ENCODE measurements at places on chromosomes 16 and 17.

DNA sequence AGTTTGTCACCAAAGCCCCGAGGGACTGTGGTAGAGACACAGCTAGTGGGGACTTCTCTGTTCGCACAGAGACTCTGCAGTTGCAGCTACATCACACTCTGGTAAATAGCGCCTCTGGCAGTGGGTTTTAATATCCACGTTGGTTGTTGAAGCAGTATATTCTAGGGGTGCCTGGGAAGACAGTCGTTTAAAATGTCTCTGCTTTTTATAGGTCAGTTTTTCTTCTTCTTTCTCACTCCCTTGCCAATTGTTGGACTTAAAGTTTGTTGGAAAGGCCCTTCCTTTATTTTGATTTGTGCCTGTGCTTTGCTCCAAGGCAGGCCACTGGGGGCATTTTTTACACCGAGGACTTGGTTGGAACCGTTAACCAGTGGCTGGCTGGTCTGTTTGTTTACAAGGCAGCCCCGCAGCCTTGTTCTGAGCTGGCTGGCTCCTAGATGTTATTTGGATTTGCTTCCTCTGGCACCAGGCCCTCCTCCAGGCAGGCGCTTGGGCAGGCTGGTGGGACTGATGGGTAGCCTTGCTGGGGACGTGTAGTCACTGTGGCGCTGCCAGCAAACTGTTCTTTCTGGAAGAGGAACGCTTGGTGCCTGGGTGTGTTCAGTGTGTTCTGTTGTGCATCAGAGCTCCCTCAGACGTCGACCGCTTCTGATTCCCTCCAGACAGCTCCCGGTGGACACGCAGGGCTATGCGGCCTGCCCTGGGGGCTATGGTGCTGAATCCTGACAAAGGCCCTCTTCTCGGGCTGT lies 218.2 kb upstream of the CHMP6 start:
- DNase-seq: no peak

DNA sequence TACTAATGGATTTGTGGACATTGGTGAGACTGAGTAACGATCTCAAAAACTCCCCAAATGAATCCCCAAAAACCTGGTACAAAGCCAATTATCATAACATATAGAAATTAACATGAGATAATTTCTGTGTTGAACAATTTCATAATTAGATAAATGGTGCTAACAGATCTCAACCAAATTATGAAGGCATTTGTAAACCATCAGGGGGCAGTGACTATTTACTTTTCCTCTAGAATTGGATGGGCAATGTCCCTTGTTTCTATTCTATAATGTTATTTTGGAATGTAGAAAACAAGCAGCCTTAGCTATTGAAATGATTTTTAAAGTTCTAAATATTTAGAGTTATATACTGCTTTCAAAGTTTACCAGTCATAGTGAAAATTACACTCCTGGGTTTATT lies 57.8 kb downstream of the MYH10 start:
- DNase-seq: no peak

DNA sequence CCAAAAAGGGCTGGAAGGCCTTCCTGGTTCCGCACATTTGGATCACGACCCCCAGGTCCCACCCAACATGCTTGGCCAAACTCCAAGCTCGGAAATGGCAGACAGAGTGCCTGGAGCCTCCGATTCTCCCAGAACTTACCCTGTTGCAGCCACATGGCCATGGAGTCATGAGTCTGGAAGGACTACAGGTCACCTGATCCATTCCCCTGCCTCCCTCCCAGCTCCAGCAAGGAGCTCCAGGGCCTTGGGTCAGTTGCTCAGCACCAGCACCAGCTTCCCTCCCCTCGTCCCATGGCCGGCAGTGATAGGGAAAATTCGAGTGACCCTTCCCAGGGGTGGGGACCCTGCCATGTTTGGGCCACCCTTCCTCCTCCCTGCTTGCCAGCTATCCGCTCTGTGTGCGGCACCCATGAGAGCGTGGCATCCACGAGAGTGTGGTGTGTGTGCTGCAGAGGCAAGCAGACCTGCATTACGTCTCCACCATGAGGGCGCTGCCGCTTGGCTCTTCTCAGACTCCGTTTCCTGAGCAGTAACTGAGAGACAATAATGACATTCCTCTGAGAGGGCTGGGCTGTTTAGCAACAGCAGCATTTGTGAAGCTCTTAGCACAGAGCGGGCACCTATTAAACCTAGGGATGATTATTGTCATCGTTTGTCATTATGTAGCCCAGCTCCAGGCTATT lies 21.3 kb upstream of the RPL38 start:
- DNase-seq: peak; percentile 39

GRCh38 chr16:50045412-50045811 lies 20.4 kb upstream of the HEATR3 start:
- DNase-seq: no peak

DNA sequence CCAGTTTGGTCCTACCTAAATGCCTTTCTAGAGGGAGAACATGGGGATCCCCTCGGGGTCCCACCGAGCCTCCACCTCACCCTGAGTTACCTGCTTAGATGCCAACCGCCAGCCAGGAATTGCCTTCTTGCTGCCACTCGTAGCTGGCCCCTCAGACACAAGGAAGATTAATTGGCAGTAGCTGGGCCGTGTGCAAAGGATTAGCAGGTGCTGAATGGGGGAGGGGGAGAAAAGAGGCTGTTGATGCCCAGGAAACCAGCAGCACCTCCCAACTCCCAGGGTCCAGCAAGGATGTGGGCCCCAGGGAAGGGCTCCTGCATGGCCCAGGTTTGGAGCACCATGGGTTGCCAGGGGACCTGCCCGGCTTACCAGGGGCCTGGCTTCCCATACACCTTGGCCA lies at the start of gene CNGB1:
Gene CNGB1, minus strand, starts transcription at position 159 of the 400 bp plus-strand sequence. CDS start 3,842 bp downstream, outside the sequence.
- no peak for DNase-seq

DNA sequence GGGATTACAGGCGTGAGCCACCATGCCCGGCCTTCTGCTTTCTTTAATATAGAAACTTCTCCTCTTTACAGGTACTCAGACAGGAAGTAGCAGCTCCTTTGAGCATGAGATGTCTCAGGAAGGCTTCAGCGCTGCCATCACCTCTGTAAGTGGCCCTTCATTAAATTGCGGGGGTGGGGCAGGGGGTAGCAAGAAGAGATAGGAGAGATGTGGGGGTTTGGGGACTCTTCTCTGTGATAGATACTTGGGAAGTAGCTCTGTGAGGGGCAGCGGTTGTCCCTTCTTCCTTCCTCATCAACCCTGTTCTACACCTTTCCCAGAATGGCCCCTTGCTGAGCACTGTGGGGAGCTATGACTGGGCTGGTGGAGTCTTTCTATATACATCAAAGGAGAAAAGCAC lies 16.8 kb downstream of the ITGAM start:
- DNase-seq: no peak

GRCh38 chr16:67530013-67530939 lies 1.6 kb downstream of the RIPOR1 start:
- DNase-seq: no peak

DNA sequence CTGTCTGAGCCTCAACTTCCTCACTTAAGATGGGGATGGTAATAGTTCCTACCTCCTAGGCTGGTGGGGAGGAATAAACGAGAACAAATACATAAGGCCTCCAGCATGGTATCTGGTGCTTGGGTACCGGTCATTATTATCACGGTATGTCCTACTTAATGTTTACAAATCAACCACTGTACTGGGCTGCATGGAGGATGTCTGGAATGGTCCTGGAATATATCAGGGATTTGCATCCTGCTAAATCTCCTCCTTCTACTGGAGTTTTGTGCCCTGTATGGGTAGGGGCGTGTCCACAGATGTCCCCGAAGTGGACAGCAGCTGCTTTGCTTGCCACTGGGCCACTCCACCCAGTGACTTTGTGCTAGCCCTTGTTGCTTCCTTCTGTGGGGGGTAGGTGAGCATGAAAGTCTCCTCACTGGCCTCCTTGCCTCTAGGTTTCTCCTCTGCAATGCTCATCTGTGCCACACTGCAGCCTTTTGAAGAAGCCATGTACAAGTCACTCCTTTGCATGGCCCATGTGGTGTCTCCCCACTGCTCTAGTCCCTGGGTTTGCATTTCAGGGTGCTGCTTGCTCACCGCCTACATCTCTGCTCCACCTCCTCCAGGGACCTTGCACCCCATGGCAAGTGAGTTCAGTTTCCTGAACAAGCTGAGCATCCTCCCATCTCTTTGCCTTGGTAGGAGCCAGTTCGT lies 2.2 kb upstream of the CMIP start:
- DNase-seq: no peak

- no peak for DNase-seq
Observed at GRCh38 chr16:50585331-50585776, 37.2 kb downstream of the NKD1 start.

DNA sequence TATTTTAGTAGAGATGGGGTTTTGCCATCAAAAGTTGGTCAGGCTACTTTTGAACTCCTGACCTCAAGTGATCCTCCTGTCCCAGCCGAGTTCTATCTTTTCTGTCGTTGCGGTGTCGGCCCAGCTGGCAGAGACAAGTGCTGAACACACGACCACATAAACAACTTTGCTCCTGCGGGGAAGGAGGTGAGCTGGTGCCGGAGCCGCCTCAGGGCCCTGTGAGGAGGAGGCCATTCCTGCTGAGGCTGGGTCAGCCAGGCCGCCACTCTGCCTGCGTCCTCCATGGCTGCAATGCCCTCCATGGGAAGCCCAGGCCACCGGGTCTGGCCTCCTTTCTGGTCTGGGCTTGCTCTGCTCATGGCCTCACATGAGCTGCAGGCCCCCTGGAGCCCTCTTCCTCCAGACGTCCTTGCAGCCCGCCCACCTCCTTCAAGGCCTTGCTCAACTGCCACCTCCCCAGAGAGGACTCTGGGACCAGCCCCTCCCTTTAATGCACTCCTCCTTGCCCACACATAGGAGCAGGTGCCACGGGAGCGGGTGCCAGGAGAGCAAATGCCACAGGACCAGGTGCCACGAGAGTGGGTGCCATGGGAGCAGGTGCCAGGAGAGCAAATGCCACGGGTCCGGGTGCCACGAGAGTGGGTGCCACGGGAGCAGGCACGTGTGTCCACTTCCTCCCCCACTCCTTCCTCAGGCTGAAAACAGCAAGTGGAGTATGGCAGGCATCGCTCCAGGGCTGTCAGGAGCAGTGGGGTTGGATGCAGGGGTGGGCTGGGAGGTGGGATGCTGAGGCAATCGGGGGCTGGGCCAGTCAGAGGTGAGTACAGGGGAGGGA lies 28.4 kb upstream of the CBFA2T3 start:
- no peak for DNase-seq

DNA sequence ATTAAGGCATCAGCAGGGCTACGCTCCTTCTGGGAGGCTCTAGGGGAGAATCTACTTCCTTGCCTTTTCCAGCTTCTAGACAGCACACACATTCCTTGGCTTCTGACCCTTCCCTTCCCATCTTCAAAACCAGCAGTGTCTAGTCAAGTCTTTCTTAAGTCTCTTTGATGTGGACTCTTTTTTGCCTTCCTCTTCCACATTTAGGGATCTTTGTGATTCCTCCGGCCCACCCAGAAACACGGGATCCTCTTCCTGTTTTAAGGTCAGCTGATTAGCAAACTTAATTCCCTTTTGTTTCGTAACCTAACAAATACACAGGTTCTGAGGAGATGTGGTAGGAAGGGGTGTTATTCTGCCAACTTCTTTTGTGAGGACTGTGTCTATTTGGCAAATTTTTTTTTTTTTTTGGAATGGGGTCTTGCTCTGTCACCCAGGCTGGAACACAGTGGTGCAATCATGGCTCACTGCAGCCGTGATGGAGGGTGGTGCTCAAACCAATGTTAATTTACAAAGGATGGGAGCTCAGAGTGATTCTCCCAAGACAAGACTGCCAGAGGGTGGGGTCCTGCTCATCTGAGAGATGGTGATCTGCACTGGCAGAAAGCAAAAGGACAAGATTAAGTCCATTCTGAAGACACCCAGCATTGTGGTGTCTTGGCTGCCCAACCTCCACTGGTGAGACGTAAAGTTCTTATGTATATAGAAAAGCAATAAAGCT lies 14.7 kb downstream of the KNOP1 start:
- DNase-seq: no peak

GRCh38 chr16:51691109-51691508 lies 540.0 kb upstream of the SALL1 start:
- DNase-seq: no peak

- no peak for DNase-seq
Observed at GRCh38 chr17:78340183-78340955, 19.5 kb downstream of the SOCS3 start.

- DNase-seq: no peak
Observed at GRCh38 chr16:24357511-24357910, 101.4 kb downstream of the CACNG3 start.

DNA sequence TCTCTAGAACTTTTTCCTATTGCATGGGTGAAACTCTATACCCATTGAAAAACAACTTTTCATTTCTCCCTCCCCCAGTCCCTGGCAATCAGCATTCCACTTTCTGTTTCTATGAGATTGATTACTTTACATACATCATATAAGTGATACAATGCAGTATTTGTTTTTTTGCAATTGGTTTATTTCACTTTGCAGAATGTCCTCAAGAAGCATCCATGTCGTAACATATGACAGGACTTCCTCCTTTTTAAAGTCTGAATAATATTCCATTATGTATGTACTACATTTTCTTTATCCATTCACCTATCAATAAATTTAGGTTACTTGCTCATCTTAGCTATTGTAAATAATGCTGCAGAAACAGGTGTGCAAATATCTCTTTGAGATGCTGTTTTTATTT lies 8.8 kb downstream of the IL21R start:
- no peak for DNase-seq

- DNase-seq: no peak
Observed at GRCh38 chr16:87956365-87957231, 5.4 kb downstream of the BANP start.

GRCh38 chr16:275041-275641 lies 603 bp downstream of the RGS11 start:
- DNase-seq: no peak

DNA sequence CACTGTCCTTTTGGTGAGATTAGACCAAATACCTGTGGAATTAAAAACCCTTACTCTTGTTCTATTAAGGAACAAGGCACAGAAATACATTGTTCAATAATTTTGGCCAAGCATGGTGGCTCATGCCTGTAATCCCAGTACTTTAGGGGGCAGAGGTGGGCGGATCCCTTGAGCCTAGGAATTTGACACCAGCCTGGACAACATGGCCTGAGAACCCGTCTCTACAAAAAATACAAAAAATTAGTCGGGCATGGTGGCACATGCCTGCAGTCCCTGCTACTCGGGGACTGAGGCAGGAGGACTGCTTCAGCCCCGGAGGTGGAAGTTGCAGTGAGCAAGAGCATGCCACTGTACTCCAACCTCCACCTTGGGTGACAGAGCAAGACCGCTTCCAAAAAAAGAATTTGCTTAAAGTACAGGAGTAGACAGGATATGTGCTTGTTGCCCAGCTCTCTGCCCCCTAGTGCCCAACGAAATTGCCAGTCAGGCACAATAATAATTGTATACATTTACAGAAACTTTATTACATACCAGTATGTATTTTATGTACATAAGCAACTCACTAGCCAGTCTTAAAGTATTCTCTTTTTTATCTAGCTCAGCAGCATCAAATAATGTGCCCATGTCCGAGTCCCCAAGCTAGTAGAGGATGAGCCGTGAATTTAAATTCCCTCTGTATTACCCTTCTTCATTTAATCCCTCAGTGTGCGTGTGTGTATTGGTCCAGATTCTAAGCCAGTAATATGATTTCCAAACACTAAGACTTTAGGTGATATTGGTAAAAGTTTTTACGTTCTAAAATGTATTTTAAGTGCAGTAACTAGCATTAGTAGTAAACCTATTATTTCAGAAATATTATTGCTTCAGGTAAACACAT lies 1.4 kb downstream of the THUMPD1 start:
- DNase-seq: no peak

- DNase-seq: no peak
Observed at GRCh38 chr17:48413613-48414405, 16.2 kb downstream of the SKAP1 start.

GRCh38 chr17:76442341-76443338 lies 10.3 kb downstream of the UBE2O start:
- no peak for DNase-seq

- DNase-seq: no peak
Observed at GRCh38 chr16:85443116-85443515, 170.0 kb upstream of the GSE1 start.

Measured in NCI-H2081 treated with DMSO at 0.1 percent for 48 hours (cell line).